ENCODE measurements at places on chromosomes 6 and 20.
A peak's percentile ranks its signal among the peaks of the same experiment; 100 is the strongest.

DNA sequence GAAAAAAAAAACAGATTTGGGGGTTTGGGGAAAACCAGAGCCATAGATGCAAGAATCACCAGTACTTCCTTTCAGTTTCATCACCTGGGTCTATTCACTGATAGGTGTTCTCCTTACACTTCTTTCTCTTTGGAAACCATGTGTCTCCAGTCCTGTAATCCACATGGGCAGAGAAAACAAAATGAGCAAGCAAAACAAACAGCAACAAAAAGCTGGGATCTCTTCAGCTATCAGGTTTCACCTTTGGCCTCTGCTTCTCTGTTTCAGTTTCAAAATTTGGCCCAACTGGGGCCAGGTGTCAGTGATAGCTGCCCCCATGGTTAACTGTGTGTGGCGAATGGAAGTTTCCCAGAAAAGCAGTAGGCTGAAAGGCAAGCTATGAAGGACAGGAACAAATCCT is 220.0 kb upstream of the THBS2 start:
- DNase-seq: no peak

DNA sequence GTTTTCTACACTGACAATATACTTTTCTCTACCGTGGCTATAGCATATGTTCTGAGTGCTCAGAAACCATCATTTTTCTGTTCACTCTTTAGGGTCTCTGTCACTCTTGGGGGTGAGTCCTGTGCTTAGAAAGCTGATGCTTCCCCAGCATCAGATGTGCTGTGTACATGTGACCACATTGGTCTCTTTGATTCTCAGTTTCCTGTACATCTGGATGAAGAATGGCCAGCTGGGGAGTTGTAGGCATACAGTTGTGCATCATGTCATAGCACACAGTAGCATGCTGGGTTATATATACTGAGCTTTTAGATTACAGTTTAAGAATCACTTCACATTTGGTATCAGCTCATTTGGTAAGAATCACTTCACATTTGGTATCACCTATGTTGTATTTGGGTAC is 238.6 kb upstream of the PREP start:
- DNase-seq: no peak

DNA sequence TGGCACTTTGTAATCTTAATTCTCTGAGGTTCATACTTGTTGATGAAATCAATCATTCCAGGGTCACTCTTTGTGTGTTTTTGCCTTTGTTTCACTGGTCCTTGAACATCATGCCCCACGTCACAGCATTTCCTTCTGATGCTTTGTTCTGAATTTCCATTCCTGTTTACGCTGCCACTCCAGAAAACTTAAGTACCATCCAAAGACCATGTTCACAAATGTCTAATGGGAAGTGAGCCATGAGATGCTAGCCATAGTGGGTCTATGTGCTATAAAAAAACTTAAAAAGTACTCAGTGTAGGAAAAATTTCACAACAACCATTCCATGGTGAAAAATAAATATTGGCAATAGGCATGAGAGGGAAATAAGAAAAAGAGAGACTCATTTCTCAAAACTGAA is 232.0 kb downstream of the IBTK start:
- DNase-seq: no peak

DNA sequence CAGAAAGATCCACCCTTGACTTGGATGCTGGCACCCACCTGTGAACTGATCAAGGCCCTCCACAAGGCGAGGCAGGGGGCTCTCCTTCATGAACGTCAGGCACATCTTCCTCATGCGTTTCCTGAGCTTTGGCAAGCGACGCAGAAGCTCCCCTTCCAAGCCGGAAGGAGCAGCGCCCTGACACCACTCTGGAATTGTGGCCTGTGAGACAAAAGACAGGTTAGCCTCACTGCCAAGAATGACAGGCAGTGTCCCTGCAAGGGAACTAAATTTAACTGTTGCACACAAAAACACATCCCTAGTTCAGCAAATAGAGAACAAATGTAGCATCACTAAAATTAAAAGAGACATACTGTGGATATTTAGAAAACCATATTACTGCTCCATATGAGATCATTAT is 42.0 kb upstream of the LYRM2 start:
- no peak for DNase-seq

DNA sequence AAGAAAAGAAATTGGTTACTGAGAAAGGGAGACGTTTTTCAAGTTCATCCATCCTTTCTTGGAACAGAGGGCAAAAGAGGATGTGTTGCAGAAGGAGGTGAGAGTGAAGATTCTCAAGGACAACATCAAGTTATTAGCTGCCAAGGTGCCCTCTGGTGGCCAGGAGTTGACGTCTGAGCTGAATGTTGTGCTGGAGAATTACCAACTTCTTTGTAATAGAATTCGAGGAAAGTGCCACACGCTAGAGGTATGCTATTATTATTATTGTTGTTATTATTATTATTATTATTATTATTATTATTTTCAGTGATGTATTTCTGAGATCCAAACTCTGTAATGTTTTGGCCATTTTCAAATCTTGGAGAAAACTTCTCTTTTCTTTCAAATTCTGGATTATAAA is 197.0 kb downstream of the UTRN start:
- peak; percentile 44 for DNase-seq

GRCh38 chr20:8344106-8344505 is 212.0 kb downstream of the PLCB1 start:
- DNase-seq: no peak

GRCh38 chr6:163432300-163432699 is 17.8 kb downstream of the QKI start:
- DNase-seq: no peak

GRCh38 chr6:140201787-140202458 is 827.5 kb upstream of the CITED2 start:
- DNase-seq: no peak

DNA sequence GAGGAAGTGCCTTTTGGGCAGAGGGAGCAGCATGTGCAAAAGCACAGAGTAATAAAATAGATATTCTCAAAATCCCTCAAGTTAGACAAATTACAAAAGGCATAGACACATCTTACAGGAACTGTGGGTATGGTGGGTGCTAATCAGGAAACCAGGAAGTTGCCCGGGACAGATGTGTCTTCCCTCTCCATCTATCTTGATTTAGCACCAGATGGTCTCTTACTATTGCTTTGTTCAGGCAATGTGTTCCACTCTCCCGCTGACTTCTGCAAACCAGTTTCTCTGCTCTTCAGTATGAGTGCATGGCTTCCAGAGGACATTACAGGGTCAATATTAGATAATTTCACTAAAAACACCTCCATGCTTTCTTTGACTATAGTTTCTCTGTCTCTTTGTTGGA is 13.2 kb downstream of the CITED2 start:
- no peak for DNase-seq

- peak; percentile 60 for DNase-seq
These were observed 642.1 kb downstream of the EPHA7 start for GRCh38 chr6:92777146-92777740.

GRCh38 chr6:52213127-52213526 is 27.0 kb downstream of the IL17A start:
- no peak for DNase-seq

GRCh38 chr6:118715376-118715775 is 64.0 kb upstream of the CEP85L start:
- DNase-seq: no peak

- DNase-seq: no peak
These were observed 96.9 kb downstream of the SCML4 start for GRCh38 chr6:107727096-107727757.

- DNase-seq: no peak
These were observed 41.6 kb downstream of the OPRM1 start for GRCh38 chr6:154080461-154081189.

DNA sequence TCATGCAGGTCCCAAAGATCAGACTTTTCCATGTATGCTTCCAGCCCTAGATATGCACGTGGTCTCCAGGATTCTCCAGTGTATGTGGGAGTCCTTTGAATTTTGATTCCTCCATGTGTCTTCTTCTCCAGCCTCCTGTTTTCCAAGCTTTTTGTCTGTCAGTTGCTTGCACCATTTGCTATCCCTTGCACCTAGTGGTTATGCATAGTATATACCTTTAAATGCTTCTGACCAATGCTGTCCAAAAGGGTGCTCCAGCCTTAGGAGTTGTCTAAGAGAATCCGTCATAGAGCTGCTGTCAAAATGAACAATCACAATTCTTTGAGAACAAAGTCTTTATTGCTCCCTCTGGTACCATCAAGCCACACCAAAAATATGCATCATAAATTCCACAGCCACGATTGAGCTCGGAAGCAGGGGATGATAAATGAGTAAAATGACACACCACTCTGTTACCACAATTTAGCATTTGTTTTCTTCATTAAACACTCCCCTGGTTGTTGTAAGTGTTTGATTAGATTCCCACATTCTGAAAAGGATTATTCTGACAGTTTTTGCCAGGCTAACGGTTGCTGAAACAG is 706.2 kb upstream of the GJE1 start:
- no peak for DNase-seq

DNA sequence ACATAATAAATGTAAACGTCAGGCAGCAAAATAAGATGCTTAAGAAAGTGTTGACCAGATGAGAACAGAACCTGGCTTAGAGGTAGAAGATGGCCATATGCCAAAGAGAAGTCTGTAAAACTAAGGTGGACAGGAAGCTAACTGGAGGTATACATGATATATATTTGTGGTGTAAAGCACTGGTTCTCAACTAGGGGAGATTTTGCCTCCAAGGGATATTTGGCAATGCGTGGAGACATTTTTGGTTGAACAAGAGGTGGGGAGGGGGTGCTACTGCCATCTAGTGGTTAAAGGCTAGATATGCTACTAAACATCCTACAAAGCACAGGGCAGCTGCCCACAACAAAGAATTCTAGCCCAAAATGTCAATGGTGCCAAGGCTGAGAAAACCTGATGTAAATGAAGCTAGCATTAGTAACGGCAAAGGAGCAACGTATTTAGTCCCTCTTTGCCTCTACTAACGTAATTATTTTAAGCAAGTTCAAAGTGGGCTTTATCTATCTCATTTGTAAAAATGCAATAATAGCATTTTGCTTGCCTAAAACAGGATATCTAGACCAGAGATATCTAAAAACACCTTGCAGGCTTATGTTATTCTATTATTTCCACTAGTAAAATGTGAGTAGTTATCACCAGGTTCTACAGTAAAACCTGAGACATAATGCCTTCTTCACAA is 182.6 kb downstream of the RNGTT start:
- peak; percentile 76 for DNase-seq

DNA sequence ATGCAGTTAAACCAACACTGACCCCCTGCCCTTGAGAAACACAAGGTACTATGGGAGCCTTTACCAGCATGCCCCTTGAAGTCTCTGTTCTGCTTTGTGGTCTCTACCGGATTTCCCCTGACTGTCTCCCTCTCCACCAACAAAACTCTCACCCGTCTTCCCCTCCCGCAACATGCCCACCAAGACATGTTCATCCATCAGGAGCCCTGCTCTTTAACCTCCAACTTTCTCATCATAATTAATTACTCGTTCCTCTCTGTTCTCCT is 1.1 kb downstream of the ZNF165 start:
- no peak for DNase-seq

GRCh38 chr6:107576852-107577251 is 86.9 kb downstream of the SOBP start:
- DNase-seq: no peak

DNA sequence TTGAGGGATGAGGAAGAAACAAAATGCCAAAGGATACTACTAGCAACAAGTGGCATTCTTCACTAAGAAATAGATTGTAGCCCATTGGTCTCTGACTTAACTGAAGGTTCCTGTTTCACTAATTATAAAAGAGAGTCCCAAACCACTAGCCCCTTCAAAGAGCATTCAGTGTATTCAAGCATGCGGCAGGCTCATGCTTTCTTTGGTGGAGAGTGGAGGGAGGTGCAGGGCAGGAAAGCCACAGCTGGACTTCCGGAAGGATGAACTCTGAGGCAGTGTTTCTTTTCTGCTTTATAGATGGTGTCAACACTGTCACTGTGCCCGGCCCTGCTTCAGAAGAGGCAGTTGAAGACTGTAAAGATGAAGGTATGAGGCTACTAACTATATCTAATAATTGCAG is 636.1 kb downstream of the KIF16B start:
- DNase-seq: no peak

DNA sequence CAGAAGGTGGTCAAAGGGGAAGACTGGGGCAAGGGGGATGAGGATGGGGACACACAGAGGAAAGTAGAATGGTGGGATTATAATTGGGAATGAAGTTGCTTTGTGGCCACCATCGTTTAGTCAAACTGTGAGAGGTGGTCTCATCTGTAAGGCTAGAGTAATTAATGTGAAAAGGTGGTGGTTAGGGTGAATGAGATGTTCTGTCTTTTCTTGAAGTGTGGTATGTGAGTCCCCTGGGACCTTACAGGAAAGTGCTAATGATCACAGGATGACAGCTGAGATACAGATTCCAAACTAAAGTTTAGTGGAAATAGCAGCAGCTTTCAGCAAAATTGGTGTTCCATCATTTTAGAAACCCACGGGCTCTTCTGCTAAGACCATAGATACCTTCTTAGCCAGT is 10.7 kb downstream of the ZFAND3 start:
- DNase-seq: no peak

DNA sequence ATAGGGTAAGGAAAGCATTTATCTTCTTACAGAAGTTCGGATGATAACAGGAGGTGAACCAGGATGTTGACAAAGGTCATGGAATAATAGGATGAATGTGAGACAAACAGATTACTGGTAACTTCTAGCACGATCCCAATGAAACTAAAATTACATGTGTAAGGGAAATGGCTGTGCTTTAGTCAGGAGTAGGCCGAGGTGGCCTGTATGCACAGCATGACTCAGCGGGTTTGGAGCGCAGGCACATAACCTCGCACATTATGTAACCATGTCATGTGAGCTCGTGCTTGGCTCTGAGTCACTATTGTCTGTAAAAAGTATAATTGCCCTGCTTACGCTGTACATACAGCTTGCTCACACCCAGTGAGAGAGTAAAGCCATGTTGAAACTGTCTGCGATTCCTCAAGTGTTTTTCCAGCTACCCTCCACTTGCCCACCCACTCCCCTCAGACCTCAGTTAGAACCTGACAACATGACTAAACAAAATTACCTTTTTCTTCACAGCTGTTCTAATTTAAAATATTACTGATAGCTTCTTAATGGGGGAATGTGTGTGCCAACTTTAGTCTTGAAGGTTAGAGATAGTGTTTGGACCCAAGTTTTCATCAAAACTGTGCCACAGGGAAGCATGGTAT is 8.2 kb downstream of the CYB5R4 start:
- peak; percentile 8 for DNase-seq

DNA sequence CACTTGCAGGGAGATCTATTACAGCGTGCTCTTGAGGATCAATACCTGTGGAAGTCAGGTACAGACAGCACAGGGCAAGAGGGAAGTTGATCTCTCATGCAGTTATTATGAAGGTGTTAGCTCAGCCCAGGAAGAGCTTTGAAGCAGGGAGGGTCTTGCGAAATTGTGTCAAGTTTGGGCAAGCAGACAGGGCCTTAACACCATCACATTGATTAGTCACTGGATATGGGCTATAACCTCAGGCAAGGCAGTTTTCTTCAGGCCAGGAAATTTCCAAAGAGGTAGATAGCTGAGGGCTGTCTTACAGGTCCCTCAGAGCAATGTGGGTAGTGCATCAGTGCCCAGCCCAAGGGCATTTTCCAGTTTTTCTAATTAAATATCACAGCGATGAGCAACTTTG is 643.8 kb downstream of the DHX35 start:
- no peak for DNase-seq

- DNase-seq: no peak
These were observed 480 bp upstream of the NT5E start for GRCh38 chr6:85449388-85449817.

- DNase-seq: no peak
These were observed 142.7 kb downstream of the TENT5A start for GRCh38 chr6:81609736-81610135.
